ENCODE measurements at places on chromosomes 5 and 9.
A peak's percentile ranks its signal among the peaks of the same experiment; 100 is the strongest.

GRCh38 chr9:97601228-97601898 is 31.8 kb downstream of the TSTD2 start:
- DNase-seq, result no peak

DNA sequence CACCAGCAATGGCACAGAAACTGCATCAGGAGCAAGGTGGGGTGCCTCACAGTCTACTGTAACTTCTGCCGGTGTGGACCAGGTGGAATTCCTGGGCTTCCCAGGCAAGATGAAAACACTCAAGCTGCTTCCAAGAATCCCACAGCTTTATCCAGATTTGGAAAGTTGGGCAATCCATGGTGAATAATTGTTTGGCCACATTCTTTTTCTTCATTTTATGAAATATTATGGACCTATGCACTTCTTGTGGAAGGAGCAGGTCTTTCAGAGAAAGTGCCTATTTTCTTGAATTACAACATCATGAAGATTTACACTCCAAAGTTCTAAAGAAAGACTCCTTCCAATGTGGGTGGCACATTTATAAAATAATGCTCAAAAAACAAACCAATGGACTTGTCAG is 503.6 kb downstream of the SEMA5A start:
- DNase-seq, result no peak

DNA sequence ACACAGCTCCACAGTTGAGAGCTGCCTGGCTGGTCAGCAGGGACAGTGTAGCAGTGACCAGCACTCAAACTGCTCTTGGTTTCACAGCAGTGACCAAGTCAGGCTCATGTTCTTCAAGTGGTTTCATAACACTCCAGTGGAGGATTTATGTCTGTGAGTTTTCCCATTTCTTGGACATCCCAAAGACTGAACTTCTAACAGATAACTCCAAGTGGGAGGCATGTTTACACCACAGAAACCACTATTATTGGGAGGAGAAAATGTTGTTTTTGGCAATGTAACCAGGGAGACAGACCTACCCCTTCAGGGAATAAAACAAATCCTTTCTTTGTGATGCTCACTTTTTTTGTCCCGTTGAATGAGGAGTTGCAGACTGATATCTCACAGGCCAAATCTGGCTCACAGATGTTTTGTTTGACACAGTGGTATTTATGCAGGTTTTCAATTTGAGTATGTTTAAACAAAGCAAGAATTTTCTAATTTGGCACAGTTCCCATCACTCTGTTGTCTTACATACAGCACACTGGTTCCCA is 141.5 kb downstream of the RMI1 start:
- no peak for DNase-seq

DNA sequence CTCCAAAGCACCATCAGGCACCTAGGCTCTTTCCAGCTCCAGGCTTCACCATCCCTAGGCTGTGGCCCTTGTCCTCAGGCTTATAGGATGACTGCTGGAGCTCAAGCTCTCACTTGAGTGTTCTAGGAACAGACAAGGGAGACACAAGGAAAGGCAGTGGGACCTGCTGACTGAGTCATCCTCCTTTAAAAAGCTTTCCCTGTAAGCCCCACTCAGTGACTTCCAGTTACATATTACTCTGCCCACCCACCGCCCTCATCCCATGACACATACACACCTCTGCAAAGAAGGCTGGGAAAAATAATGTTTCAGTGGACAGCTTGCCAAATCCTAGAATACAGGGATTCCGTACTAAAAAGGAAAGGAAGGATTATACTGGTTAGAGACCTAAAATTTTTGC is 154.2 kb upstream of the ZNF366 start:
- DNase-seq, result peak; percentile 74

DNA sequence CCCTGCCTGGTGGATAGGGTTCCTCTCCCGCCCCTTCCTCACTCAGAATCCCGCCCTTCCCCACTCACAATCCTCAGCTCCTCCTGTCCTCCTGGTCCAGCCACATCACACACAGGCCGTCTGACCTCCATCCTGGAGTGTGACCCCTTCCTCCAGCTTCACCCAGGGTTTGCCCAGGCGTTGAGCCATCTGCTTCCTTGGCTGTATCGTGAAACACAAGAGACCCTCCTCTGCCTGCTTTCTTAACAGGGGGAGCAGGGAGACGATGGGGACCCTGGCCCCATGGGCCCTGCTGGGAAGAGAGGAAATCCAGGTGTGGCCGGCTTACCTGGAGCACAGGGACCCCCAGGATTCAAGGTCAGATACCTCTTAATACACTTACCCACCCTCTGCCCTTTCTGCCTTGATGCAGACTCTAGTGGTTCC is 32.3 kb upstream of the ORM1 start:
- DNase-seq, result no peak

DNA sequence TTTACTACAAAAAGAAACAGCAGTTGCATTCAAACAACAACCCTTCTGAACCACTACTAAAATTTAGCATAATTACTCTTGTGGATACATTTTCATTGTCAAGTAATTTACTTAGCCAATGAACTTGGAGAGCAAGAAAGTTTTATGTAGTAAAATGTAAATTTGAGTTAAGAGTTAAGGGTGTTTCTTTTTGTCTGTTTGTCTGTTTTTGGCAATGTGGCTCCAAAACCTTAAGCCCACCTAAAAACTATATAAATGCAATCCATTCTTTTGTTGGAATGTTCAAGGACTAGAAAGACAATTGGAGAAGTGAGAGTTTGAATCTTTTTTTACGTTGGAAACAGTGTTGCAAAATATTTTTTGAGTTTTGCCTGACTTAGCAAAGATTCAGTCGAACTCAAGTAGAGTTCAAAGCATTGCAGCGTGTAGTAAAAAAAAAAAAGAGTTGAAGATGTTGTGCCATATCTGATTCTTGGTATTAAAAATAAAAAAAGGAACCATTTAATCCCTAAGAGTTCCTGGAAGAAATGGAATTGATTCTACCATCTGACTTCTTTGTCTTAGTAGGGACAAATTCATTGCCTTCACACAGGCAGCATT is 867 bp downstream of the SYK start:
- DNase-seq, result no peak

GRCh38 chr9:116358251-116358650 is 204.7 kb downstream of the PAPPA start:
- no peak for DNase-seq

DNA sequence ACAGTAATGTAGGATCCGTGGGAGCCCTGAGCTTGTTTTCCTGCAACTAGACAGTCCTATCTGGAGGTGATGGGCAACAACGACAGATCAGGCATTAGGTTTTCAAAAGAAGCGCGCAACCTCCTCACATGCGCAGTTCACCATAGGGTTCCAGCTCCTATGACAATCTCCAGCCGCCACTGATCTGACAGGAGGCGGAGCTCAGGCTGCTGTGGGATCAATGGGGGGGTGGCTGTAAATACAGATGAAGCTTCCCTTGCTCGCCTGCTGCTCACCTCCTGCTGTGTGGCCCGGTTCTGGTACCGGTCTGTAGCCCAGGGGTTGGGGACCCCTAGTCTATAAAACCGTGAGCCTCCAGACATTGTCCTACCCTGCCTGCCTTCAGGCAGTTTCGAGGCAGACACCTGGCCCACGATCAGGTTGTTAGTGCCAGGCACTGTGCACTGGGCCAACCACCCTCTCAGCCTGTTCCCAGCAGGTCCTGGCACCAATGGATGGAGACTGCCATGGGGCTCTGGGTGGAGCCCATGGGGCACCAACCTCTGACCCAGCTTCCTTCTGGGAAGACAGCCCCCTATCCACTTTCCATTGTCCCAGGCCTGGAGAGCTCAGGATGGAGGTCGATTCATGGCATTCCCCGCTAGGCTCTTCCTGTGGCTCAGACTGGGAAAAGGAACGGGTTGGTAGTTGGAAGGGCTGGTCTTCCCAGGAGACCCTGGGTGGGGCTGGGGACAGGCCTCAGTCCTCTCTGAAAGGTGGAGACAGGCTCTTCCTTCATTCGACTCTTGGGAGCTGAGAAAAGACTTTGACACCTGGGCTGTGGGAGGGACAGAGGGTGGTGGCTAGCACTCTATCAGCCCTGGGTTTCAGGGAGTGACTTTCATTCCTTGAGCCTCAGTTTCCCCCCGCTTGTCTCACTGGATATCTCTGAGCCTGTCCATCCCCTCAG is 1.7 kb downstream of the ENDOG start:
- peak; percentile 73 for DNase-seq

DNA sequence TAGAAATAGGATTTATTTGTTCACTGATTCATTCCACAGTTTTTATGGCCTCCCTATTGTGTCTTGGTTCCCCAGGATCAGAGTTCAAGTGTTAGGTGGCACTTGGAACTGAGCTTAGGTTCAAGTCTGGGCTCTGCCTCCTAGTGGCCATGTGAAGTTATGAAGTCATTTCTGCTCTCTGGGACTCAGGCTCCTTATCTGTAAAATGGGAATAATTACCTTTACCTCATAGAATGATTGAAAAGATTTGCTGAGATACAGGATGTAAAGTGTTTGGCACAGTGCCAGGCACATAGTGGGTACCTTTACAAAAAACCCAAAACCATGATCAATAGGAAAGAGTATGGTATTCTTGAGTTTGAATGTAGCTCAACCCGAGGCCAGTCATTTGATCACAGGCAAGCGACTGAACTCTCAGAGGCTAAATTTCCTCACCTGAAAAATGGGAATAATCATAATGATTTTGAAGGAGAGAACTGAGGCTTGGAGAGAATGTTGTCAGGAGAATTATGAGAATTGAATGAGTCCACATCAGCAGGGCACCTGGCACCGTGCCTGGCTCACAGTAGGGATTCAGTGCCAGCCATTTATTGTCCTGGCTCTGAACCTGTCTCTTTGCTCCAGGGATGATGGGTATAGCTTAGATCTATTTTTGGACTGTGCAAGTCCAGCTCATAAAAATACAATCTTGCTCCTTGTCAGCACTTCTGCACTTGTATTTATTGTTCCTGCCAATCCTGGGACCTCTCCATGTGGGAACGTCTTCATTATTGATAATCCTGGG is 10.8 kb downstream of the NSG2 start:
- DNase-seq, result no peak

DNA sequence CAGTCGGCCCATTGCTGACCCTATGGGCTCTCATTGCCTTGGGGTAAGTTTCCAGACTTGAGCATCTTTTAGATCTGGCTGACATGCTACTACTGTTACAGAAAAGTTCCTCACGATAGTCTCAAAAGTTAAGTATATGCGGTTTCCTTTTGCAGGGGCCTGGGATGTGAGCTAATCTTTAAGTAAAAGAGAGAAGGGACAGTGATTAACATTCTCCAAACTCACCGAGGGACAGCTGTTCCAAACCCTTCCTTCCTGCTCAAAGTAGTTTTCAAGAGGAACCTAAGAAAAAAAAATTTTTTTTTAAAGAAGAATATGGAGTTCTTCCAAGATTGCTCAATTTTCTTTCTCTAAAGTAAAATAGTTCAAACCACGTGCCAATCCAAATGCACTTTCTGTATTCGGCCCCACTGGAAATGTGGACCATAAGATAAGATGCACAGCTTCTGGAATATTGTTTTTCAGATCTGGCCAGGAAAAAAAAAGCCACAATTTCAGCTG is 168.0 kb upstream of the SPRY4 start:
- DNase-seq, result peak; percentile 87

- no peak for DNase-seq
Observed at GRCh38 chr5:17929171-17929570, 294.9 kb downstream of the TAF11L14 start.

DNA sequence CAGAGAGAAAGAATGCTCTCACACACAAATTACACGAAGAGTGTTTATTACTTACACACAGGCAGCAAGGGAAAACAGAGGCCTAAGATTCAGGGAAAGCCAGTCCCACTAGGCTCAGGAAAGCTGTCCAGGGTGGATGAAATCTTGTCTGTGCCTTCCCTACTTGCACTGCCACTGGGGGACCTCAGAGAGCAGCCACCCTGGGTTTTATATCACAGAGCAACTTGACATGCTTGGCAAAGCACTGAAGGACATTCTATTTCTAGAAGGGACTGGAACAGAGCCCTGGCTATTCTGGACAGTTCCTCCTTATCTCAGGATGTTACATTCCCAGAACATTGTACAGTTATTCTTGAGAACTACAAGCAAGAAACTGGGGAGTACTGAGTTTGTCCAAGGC is 7.5 kb upstream of the PRSS3 start:
- DNase-seq, result no peak

DNA sequence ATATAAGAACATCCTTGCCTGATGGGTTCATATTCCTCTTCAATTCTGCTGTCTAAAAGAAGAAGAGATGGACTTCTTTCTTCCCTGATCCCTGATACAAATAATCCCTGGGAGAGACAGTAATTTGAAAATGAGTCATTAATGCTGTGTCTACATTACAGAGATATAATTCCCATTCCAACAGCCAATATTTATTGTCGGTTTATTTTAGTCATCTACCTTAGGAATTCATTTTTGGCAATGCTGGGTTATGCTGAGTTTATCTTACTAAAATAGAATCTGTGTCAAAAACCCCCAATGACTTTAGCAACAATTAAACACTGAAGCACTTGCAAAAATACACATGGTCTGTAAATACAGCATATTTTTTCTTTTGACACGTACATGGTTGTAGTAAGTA is 23.9 kb downstream of the ZNF474 start:
- DNase-seq, result peak; percentile 74

- no peak for DNase-seq
Observed at GRCh38 chr9:5566054-5566618, 55.8 kb downstream of the PDCD1LG2 start.

GRCh38 chr5:133512896-133513295 is 99.4 kb downstream of the FSTL4 start:
- no peak for DNase-seq

DNA sequence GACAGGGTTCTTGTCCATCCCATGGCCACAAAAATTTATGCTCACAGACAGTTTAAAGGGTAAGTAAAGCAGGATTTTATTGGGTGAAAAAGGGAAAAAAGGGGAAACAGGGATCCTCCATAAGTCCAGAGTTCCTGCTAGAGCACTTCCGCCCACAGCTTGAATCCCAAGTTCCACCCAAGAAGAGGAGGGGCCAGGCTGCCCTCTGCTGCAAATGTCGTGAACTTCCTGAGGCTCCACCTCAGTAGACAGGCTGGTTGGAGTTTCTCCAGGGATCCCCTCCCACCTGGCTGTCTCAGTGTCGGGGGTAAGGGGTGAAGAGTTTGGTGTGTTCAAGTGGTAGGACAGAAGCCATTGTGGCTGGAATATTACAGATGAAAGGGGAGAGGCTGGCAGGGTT is 275.0 kb upstream of the SGCD start:
- no peak for DNase-seq

- DNase-seq, result no peak
Observed at GRCh38 chr5:174690271-174690670, 34.1 kb upstream of the MSX2 start.

DNA sequence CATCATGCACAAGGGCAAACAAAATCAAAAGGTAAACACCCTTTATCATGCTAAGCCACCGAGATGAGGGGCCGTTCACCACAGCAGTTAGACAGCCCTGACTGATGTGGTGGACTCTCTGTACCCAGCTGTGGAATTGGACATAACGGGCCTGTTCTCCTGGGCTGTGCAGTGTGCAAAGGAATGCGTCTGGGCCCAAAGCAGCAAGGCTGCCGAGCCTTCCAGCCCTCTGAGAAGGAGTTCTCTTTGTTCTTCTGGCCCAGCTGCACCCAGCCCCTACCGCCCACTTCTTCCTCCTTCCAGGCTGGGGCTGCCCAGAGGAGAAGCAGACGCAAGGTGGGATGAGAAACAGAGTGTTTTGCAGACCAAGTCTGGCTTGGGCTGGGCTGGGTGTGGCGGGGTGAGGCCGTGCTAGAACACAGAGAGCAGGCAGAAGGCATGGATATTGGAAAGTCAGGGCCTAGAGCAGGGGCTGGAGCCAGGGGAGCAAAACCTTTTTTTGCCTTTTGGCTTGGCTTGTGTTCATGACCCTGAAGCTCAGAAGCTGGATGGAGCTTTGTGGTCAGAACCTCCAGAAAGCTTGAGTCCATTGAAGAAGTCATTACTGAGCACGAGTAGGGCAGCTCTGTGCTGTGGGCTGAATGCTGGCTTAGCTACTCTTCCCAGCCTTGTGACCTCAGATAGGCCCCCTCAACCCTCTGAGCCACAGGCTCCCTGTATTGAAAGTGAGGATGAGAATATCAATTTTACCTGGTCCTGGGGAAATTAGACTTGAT is 49.8 kb upstream of the SH3PXD2B start:
- DNase-seq, result no peak

All from osteoblast (primary cell).